ENCODE measurements at places on chromosomes 12 and 14.

- no peak for DNase-seq
Observed at GRCh38 chr14:105581551-105582341, 55.4 kb downstream of the TMEM121 start.

DNA sequence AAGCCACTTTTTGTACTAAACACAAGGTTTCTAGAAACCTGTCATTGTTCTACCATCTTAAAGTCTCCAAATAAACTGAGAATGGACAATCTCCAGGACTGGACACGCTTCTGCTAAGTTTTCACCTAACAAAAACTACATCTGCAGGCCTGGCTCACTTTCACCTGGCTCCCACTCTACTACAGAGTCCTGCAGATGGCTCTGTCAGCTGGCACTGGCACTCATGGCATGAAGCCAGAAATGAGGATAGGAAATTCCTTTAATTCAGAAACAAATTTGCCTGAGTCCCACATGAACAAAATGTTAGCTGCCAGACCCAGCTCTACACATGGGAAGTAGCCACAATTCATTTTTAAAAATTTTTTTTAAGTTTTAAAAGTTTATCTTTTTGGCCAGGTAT is 42.1 kb downstream of the STXBP6 start:
- DNase-seq, result no peak

DNA sequence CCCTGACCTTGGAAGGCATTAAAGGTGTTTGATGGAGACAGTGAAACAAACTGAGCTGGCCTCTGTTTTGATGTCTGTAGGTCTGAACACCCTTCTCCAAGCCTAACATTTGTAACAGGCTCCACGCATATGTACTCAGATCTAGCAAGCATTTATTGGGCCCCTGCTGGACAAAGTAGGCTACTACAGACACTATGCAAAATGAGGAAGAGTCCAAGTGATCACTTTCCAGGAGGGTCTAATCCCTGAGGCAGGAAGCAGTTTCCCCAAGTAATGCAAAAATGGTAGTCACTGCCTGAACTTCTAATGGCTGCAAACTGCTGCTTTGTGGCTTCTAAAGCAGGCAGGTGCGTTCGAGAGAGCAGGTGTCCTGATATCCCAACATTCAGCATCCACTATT is 405.8 kb downstream of the MED13L start:
- DNase-seq, result peak; percentile 20

DNA sequence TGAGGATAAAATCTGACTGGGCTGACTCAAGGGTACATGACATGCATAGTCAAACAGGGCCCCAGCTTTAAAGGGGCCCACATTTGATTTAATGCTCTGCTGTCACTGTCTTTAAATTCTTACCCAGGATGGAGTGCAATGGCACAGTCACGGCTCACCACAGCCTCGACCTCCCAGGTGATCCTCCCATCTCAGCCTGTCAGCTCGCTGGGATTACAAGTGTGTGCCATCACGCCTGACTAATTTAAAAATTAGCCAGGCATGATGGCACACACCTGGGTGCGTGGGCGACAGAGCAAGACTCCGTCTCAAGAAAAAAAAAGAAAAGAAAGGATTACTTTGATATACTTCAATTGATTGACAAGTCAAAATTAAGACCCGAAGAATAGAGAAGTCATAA is 9.2 kb upstream of the PLBD1 start:
- DNase-seq, result no peak

GRCh38 chr12:69904777-69905176 is 79.8 kb downstream of the MYRFL start:
- DNase-seq, result peak; percentile 97

- no peak for DNase-seq
Observed at GRCh38 chr12:117525766-117526165, 164.3 kb upstream of the NOS1 start.

- DNase-seq, result no peak
Observed at GRCh38 chr14:101920271-101920670, 44.1 kb upstream of the DYNC1H1 start.

- DNase-seq, result no peak
Observed at GRCh38 chr14:63431466-63431865, 111.7 kb downstream of the PPP2R5E start.

GRCh38 chr12:53733807-53734200 is 6.6 kb upstream of the CALCOCO1 start:
- no peak for DNase-seq

DNA sequence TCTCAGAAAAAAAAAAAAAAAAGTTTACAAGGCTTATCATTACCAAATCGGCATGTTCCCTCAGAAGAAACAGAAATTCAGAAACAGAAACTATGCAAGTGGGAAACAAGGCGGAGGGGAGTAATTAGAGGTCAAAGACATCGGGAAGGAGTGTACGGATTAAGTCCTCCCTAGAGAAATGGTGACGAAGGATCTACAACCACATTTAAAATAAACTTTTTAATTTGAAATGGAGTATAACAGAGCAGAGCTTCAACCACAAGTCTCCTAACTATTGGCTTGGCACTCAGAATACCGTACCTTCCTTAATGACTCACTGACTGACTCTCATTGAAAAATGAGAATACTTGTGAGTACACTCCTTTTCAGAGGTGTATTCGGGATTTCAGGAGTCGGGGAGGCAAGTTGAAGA is 908 bp downstream of the ENTPD5 start:
- DNase-seq, result peak; percentile 68

DNA sequence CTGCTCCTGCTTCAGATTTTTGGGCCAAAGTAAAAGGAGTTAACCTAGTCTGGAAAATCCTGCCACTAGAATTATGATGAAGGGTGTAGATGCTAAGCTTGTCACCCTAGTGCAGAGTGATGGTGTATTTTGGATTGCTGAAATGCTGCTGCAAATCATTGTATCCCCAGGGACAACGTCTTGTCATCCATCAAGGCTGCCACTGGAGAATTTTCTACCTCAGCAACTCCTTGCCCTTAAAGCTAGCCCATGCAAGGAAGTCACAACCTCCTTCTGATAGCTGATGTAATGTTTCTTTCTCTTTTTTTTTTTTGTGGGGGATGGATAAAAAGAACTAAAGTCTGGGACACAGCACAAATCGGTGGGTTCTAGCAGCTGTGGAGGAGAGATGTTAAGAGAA is 139.4 kb upstream of the FRMD6 start:
- DNase-seq, result peak; percentile 70

DNA sequence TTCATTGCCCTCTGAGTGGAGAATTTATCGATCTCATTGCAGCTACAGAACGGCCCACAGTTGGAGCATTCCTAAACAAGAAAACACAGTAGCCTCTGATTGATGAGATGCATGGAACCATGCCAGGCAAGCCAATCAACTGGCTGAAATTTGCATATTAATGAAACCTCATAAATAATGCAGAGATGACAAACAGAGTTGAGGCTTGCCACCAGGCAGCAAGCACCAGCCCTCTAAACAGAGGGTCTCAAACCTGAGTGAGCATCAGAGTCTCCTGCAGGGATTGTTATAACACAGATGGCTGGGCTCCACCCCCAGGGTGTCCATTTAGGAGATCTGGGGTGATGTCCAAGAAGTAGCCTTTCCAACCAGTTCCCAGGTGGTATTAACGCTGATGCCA is 60.9 kb upstream of the CMKLR1 start:
- no peak for DNase-seq

GRCh38 chr14:53390008-53390407 is 236.9 kb upstream of the DDHD1 start:
- no peak for DNase-seq

DNA sequence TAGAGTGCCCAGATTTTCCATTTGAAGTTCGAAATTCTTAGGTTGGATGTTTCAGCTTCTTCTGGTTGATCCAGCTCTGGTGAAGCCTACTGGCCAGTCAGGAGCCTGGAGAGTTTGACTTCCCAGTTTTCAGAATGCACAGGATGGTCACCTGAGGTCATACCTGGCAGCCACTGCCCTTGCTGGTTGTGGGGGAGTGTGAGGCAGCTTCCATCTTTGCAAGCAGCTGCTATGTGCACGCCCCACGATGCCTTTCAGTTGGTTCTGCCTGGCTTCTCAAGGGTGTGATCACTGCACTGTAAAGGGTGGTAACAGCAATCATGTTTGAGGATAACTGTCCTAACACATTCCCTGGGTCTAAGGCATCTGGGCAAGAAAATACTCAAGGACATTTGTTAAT is 15.4 kb downstream of the CCDC92 start:
- no peak for DNase-seq

DNA sequence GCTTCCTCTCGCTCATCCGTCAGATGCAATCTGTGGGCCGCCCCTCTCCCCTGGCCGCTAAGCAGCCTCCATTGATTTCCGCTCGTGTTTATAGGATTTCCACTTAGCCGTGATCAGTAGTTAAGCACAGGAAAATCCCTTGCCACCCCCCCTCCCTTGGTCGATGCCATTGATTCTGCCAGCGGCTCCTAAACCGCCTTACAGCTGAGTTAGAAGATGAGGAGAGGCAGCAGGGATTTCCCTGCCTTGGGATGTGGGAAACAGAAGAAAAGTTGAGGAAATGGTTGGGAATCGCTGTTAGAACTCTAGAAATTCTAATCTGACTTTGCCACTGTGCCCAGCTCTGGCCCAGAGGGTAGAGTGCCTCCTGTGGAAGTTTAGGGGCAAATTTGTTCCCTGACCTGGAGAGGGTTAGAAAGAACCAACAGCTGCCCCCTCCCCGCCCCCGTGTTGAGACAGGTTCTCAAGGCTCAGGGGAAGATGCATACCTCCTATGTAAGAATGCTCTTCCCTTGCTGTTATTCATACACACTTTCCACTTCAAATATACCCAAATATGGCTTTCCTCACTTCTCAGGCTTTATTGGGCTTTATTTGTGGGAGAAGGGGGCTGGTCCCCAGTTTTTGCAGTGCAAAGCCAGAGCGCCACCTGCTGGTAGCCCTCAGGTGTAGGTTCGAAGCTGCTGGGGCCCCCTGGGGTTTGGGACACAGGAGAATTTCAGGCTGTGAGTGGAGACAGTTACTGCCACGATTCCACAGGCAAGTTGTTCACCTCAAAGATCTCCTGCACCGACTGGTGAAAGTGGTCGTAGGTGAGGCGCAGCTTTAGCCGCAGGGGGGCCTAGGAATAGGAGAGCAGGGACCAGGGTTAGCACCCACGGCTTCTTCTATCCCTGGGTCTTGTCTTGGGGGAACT is 3.2 kb downstream of the THTPA start:
- peak; percentile 53 for DNase-seq

DNA sequence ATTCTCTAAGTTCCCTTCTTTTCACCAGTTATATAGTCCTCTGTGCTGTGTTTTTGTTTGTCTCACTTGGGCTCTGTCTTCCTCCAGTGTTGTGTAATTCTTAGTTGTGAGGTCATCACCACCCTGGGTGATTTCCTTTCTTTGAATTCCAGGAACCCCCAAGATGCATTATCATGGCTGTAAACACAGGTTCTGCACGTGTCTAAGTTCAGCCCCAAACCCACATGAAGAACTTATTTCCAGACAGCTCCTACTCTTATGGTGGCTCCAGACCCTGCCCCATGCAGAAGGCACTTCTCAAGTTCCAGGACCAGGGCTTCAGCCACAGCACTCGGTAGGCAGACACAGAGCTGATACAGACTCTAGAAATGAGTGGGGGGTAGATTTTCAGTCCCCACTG is 560.5 kb downstream of the BCL11B start:
- peak; percentile 5 for DNase-seq

DNA sequence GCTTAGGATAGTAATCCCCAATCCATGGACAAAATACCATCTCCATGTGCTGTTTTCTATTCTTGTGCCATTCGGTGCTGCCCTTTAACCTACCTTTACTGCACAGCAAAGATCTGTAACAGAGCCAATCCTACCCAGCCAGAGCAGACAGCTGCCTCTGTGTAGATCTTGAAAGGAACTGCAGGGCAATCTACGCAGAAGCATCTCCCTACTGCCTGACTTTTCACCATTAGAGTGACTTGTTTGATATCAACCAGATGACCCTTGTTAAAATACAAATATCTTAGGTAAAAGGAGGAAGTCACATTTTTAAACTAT is 33.9 kb upstream of the PPM1A start:
- DNase-seq, result no peak

- peak; percentile 79 for DNase-seq
Observed at GRCh38 chr14:92607702-92608429, 94.3 kb downstream of the RIN3 start.

Measured in fibroblast of upper back skin (primary cell).